ENCODE measurements at places on chromosomes 5 and 9. TPM values are rescaled to one million over a fixed set of nuclear protein-coding genes. Genes with fewer than 3 reads are reported as not detected.

GRCh38 chr9:129320575-129321285, 142.7 kb upstream of the IER5L start:
- DNase-seq: peak; percentile 67

GRCh38 chr5:167352801-167353200, 938.6 kb upstream of the WWC1 start:
- DNase-seq: no peak

- no peak for DNase-seq
Measured at GRCh38 chr9:123335193-123335985, 20.6 kb upstream of the CRB2 start.

GRCh38 chr5:72508241-72509170, 1.3 kb upstream of the ZNF366 start:
- DNase-seq: no peak

GRCh38 chr5:66906021-66906420, 290.6 kb downstream of the CD180 start:
- no peak for DNase-seq

GRCh38 chr5:38655691-38656090, 99.2 kb upstream of the LIFR start:
- no peak for DNase-seq

- no peak for DNase-seq
Measured at GRCh38 chr9:132268725-132269352, 85.9 kb downstream of the SETX start.

- DNase-seq: no peak
Measured at GRCh38 chr5:68739752-68740151, 354.1 kb upstream of the SLC30A5 start.

DNA sequence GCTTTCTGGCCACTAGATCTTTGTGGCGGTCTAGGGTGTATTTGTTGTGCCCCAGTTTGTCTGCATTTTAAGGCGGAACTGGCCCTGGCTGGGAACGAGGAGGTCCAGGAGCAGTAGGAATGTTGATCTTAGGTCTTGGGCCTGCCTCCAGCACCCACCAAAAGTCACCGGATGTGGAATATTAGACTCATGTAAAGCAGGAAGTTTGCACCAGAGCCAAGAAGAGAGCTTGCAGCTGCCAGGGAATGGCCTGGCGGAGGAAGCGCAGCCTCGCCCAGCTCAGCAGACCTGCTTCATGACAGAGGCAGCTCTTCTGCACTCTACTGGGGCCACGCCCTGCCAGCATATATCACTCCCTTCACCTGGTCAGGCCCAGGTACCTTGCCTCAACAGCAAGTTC, 3.3 kb downstream of the GPX3 start:
- DNase-seq: no peak

SARDH gene
- total RNA-seq: 208 TPM

RANBP17 gene
- total RNA-seq: 3.0 TPM

GDF9 gene
- total RNA-seq: 0.15 TPM

COMMD10 gene
- total RNA-seq: 10.9 TPM
